ENCODE measurements at places on chromosomes 13 and 19. TPM values are rescaled to one million over a fixed set of nuclear protein-coding genes. Genes with fewer than 3 reads are reported as not detected.

LINGO3 gene
- not detected for total RNA-seq

TRIM28 gene
- 563 TPM for total RNA-seq

FAM174C gene
- total RNA-seq = 50.9 TPM

SPRED3 gene
- total RNA-seq = 2.6 TPM

SIGLEC8 gene
- not detected for total RNA-seq

PRTN3 gene
- not detected for total RNA-seq

ZNF8 gene
- 5.2 TPM for total RNA-seq

PTH2 gene
- total RNA-seq = not detected

RDH8 gene
- not detected for total RNA-seq

DNAAF3 gene
- 9.1 TPM for total RNA-seq

C19orf85 gene
- total RNA-seq = not detected

KCTD4 gene
- 0.14 TPM for total RNA-seq

C19orf73 gene
- 0.71 TPM for total RNA-seq

SIGLEC9 gene
- total RNA-seq = not detected

ANKLE1 gene
- total RNA-seq = 2.7 TPM

EBI3 gene
- total RNA-seq = not detected

PRR19 gene
- 1.4 TPM for total RNA-seq

HSD11B1L gene
- 5.9 TPM for total RNA-seq

TRMT1 gene
- 37.7 TPM for total RNA-seq

BLOC1S3 gene
- total RNA-seq = 6.6 TPM

ZNF415 gene
- total RNA-seq = 5.0 TPM

KCNJ14 gene
- 0.49 TPM for total RNA-seq

ZNF541 gene
- not detected for total RNA-seq

CCDC159 gene
- total RNA-seq = 5.4 TPM

TSHZ3 gene
- 8.4 TPM for total RNA-seq

SYCN gene
- not detected for total RNA-seq

IFT88 gene
- total RNA-seq = 9.9 TPM

ZNF780B gene
- 7.0 TPM for total RNA-seq

ZNF229 gene
- 7.0 TPM for total RNA-seq

PTGIR gene
- not detected for total RNA-seq

TMEM86B gene
- total RNA-seq = 1.7 TPM

MCOLN1 gene
- total RNA-seq = 8.2 TPM

HSPB6 gene
- 0.10 TPM for total RNA-seq

SHANK1 gene
- 0.37 TPM for total RNA-seq
